Endothelial cell (in vitro differentiated cells): ENCODE measurements at places on chromosomes 5 and 9.

DNA sequence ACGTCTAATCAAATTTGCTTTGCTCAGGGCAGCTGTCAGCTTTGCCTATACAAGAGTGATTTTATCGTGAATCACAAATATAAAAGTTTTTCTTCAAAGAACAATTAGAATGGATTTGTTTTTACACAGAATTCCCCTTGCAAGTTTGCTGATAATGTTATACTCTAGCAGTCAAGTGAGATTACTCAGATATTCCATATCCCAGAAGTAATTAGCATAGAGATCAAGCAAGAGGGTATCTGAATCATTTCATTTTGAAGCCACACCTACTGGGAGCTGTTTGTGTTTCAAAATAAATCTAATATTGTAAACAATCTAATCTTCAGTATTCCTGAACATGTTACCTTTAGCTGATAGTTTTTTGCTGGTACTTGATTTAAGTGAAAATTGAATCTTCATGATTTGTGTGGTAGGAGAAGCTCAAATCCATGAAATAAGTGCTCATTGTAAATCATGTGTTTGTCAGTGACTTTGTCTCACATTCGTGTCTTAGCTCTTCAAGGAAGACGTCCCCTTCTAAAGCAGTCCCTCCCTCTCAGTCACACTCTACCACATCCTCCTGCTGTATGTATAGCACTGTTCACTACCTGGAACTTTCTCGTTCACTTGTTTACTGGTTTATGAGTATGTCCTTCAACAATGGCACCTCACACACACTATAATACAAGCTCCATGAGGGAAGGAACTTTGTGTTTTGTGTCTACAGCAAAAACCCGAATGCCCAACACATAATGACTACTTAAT, 3.3 kb upstream of the TTC39B start:
- no peak for DNase-seq
- H3K36me3 ChIP-seq, result peaks cover 4% of the 10 kb centered on the region
- H3K4me3 ChIP-seq, result no peak overlapping the region
- no peak overlapping the region for H3K27ac ChIP-seq

GRCh38 chr5:123261752-123262151, 161.5 kb downstream of the CEP120 start:
- H3K36me3 ChIP-seq, result peaks cover 3% of the 10 kb centered on the region
- no peaks in the 10 kb centered on the region for H3K4me1 ChIP-seq
- peaks cover 4% of the 10 kb centered on the region for H3K27me3 ChIP-seq
- no peak overlapping the region for H3K27ac ChIP-seq
- no peak overlapping the region for H3K4me3 ChIP-seq

GRCh38 chr5:135437796-135438560, 9.2 kb downstream of the DCANP1 start:
- DNase-seq, result no peak
- no peak overlapping the region for H3K27ac ChIP-seq
- no peak overlapping the region for H3K4me3 ChIP-seq
- peaks cover 15% of the 10 kb centered on the region for H3K4me1 ChIP-seq

- no peak overlapping the region for H3K27ac ChIP-seq
- H3K27me3 ChIP-seq, result peaks cover 1% of the 10 kb centered on the region
- DNase-seq, result no peak
Measured at GRCh38 chr9:120593250-120593954, 13.4 kb upstream of the CDK5RAP2 start.

DNA sequence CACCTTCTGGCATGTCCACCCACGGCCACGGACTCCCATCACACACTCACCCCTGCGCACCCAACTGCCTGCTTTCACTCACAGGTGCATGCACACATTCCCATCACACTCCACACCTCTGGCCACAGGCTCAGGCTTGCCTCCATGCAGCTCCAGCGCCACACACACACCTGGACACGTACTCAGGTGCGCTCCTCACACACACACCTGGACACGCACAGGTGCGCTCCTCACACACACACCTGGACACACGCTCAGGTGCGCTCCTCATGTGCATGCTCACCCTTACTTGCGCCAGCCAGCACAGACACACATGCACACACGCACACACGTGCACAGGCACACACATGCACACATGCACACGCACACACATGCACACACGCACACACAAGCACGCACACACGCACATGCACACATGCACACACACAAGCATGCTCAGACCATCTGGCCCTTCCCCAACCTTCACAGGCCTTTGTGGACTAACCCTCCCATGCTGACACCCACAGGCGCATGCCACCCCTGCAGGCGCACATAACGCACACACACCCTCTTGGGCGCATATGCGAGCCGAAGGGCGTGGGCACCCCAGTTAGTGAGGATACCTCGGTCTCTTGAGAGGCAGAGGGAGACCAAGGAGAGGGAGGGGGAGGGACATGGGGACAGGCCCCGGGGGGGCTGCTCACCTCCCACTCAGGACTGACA, 8.3 kb downstream of the GRIN1 start:
- DNase-seq, result no peak
- peaks cover 19% of the 10 kb centered on the region for H3K27me3 ChIP-seq
- no peak overlapping the region for H3K4me3 ChIP-seq
- no peak overlapping the region for H3K27ac ChIP-seq

DNA sequence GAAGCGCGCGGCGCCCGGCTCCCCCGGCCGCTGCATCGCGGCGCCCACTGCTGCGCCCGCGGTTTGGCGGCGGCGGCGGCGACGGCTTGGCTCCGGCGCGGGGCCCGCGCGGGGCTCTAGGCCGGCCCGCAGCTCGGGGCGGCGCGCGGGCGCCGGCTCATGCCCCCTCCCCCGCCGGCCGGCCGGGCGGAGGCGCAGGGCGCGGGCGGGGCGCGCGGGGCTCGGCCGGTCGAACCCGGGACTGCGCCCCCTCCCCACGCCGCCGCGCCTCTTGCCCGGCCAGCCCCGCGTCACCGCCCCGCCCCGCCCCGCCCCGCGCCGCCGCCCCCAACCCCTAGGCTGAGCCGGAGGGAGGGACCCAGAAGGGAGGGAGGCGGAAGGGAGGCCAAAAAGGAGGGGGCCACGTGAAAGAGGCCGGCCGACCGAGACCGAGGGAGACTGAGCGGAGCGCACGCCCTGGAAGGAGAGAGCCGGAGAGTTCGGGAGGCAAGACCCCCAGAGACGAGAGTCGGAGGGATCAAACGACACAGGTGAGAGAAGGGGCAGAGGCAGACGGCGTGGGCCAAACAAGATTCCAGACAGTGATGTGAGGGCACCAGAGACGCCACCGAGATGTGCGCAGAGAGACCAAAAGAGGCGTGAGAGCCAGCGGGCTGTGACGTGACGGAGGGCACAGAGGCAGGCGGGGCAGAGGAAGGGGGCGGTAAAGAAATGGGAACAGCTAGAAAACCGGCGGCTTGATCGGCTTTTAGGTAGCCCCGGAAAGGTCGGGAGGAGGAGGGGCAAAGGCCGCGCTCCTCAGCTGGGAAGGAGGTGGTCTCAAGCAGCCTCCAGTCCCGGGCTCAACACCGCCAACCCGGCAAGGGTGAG, at the start of gene BARX1:
BARX1 (minus strand) TSS at position 245 of the 870 bp plus-strand sequence; CDS start at position 36, 209 bp downstream.
- H3K4me3 ChIP-seq, result peak within 1 kb of the TSS; percentile 53
- no peak for DNase-seq
- no peak within 1 kb of the TSS for H3K27ac ChIP-seq
- peaks cover 27% of the 10 kb centered on the region for H3K4me1 ChIP-seq
- H3K27me3 ChIP-seq, result peaks cover 38% of the 10 kb centered on the region
- peaks cover 13% of the 10 kb centered on the region for H3K36me3 ChIP-seq

- H3K27me3 ChIP-seq, result no peaks in the 10 kb centered on the region
- no peak overlapping the region for H3K4me3 ChIP-seq
- H3K36me3 ChIP-seq, result no peaks in the 10 kb centered on the region
Measured at GRCh38 chr5:154176181-154176580, 14.4 kb upstream of the GALNT10 start.

DNA sequence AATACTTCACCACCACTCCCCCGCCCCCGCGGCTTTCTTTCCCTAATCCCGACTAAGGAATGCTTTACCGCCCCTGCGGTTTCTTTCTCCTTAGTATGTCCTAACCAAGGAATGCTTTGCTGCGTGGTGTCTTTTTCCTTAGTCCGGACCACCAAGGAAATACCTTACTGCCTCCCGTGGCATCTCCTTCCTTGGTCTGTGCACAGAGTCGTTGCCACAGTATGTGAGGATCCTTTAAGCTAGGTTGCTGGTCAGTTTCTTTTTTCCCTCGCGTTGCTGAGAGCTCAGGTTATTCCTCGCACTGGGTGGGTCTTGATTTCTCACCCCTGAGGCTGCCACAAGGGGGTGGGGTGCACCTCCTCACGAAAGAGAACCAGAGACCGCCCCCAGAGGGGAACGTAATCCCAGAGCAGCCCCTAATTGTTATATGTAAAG, 309.4 kb downstream of the NR3C1 start:
- H3K27ac ChIP-seq, result peak overlapping the region; percentile 74
- H3K4me1 ChIP-seq, result peaks cover 24% of the 10 kb centered on the region
- peaks cover 7% of the 10 kb centered on the region for H3K36me3 ChIP-seq
- peak; percentile 37 for DNase-seq
- no peak overlapping the region for H3K4me3 ChIP-seq

- no peaks in the 10 kb centered on the region for H3K36me3 ChIP-seq
- H3K27ac ChIP-seq, result no peak overlapping the region
- H3K4me1 ChIP-seq, result peaks cover 11% of the 10 kb centered on the region
- DNase-seq, result no peak
Measured at GRCh38 chr5:64592730-64593341, 87.0 kb downstream of the RGS7BP start.
